ENCODE measurements at places on chromosomes 2 and 18. TPM values are rescaled to one million over a fixed set of nuclear protein-coding genes. Genes with fewer than 3 reads are reported as not detected.

GRCh38 chr2:240433973-240434727 is 1.3 kb upstream of the GPC1 start:
- H3K27me3 ChIP-seq: peaks cover 8% of the 10 kb centered on the region
- DNase-seq: no peak
- peaks cover 16% of the 10 kb centered on the region for H3K4me1 ChIP-seq
- no peaks in the 10 kb centered on the region for H3K36me3 ChIP-seq
- H3K27ac ChIP-seq: no peak overlapping the region

GRCh38 chr18:27298214-27298804 is 113.2 kb upstream of the CHST9 start:
- no peaks in the 10 kb centered on the region for H3K27me3 ChIP-seq
- DNase-seq: no peak
- no peaks in the 10 kb centered on the region for H3K36me3 ChIP-seq
- no peaks in the 10 kb centered on the region for H3K4me1 ChIP-seq
- no peak overlapping the region for H3K4me3 ChIP-seq

- H3K27ac ChIP-seq: no peak overlapping the region
- H3K36me3 ChIP-seq: no peaks in the 10 kb centered on the region
- H3K27me3 ChIP-seq: peaks cover 97% of the 10 kb centered on the region
Measured at GRCh38 chr2:172090044-172090961, 5.0 kb downstream of the DLX1 start.

GRCh38 chr18:26468931-26469340 is 79.4 kb downstream of the KCTD1 start:
- H3K4me1 ChIP-seq: no peaks in the 10 kb centered on the region
- no peaks in the 10 kb centered on the region for H3K27me3 ChIP-seq
- no peak for DNase-seq
- no peak overlapping the region for H3K4me3 ChIP-seq
- no peaks in the 10 kb centered on the region for H3K36me3 ChIP-seq
- no peak overlapping the region for H3K27ac ChIP-seq

DNA sequence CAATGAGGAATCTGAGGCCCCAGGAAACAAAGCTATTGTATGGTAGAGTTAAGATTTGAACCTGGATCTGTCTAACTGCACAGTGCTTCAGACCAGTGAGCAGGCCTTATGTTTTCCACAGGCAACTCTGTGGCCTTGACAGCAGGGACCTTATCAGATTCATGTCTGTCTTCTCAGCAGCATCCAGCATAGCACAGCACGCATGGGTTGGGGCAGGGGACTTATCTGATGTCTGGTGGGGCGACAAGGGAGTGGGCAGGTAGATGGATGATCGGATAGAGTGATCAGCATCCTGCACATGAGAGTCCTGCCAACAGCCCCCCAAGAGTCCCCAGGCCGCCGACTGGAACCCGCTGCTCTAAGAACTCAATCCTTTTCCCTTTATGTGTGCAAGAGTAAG is 28.7 kb upstream of the KCNF1 start:
- no peaks in the 10 kb centered on the region for H3K4me1 ChIP-seq
- H3K36me3 ChIP-seq: no peaks in the 10 kb centered on the region
- DNase-seq: no peak
- no peaks in the 10 kb centered on the region for H3K27me3 ChIP-seq
- H3K27ac ChIP-seq: no peak overlapping the region

GRCh38 chr2:38600921-38601455 is 1.7 kb downstream of the HNRNPLL start:
- DNase-seq: no peak
- H3K4me1 ChIP-seq: peaks cover 54% of the 10 kb centered on the region
- no peaks in the 10 kb centered on the region for H3K27me3 ChIP-seq

GRCh38 chr2:69720404-69720803 is 21.5 kb upstream of the ANXA4 start:
- no peak overlapping the region for H3K27ac ChIP-seq
- no peaks in the 10 kb centered on the region for H3K36me3 ChIP-seq
- no peak for DNase-seq
- H3K27me3 ChIP-seq: no peaks in the 10 kb centered on the region

- H3K27ac ChIP-seq: no peak overlapping the region
- H3K4me1 ChIP-seq: no peaks in the 10 kb centered on the region
- H3K36me3 ChIP-seq: no peaks in the 10 kb centered on the region
- no peak overlapping the region for H3K4me3 ChIP-seq
- H3K27me3 ChIP-seq: no peaks in the 10 kb centered on the region
Measured at GRCh38 chr2:46674488-46674887, 195.1 kb downstream of the TMEM247 start.

IL36RN gene
- total RNA-seq: not detected

RANBP2 gene
- 89.8 TPM for total RNA-seq

CDK5R2 gene
- total RNA-seq: not detected

CHRND gene
- total RNA-seq: not detected

COL5A2 gene
- 1.2 TPM for total RNA-seq
